ENCODE measurements at places on chromosomes 7 and 10. TPM values are rescaled to one million over a fixed set of nuclear protein-coding genes. Genes with fewer than 3 reads are reported as not detected.

- no peak for ATAC-seq
Measured at GRCh38 chr10:61899663-61899996, 1.9 kb upstream of the ARID5B start.

The SPDYE16 gene
- 0.45 TPM for total RNA-seq

DNA sequence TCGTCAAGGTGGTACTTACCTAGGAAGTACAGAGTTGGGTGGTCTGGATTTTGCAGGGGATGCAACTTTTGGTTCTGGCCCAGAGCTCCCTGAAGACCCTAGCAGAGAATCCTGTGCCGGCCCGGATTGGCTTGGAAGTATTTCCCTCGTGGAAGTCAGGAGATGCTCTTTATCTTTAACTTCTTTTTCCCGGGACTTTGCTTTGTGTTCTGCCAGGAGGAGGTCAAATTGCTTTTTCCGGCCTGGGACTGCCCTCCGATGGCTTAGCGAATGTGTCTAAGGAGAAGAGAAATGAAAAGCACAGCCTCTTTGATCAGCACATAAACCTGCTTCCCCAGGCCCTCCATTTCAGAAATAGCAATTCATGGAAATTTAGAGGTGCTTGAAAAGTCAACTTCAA, 57.0 kb upstream of the EFCAB10 start:
- ATAC-seq, result no peak

- no peak for ATAC-seq
Measured at GRCh38 chr10:103278862-103279298, 1.9 kb downstream of the INA start.

The CLDN3 gene
- total RNA-seq, result not detected

DNA sequence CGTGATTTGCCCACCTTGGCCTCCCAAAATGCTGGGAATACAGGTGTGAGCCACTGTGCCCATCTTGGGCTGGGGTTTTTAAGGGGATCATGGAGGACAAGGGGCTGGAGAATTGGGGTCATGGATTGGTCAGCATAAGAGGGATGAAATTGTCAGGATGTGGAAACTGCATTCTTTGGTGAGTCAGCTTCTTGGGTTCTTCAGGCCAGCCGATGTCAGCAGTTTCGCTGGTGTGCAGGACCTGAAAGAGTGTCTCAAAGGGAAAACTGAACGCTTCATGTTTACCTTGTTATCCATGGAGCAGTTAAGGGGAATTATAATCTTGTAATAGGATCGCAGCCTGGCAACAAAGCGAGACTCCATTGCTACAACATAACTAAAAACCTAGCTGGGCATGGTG, 13.0 kb downstream of the GALNT17 start:
- ATAC-seq, result no peak

The HHEX gene
- total RNA-seq, result 0.53 TPM
